ENCODE measurements at places on chromosomes 7 and 10.

- DNase-seq = no peak
Measured at GRCh38 chr7:105691082-105691679, 109.9 kb upstream of the EFCAB10 start.

DNA sequence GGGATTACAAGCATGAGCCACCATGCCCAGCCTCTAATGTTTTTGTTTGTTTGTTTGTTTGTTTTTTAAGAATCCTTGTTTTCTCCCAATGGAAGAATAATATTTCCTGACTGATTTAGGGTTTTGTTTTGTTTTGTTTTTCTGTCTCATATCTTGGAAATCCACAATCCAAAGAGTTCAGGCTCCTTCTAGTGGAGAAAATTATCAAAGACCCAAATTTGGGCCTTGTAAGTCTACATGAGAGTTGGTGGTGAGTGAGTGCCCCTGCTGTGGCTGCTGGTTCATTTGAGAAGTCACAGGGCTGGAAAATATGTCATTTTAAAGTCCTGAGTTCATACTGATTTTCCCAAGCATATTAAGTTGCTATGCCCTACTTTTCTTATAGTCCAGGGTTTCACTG lies 33.5 kb upstream of the KLHL7 start:
- DNase-seq = no peak

GRCh38 chr7:50595491-50596102 lies 30.4 kb upstream of the DDC start:
- DNase-seq = no peak

- DNase-seq = no peak
Measured at GRCh38 chr7:79137942-79138341, 315.5 kb downstream of the MAGI2 start.

DNA sequence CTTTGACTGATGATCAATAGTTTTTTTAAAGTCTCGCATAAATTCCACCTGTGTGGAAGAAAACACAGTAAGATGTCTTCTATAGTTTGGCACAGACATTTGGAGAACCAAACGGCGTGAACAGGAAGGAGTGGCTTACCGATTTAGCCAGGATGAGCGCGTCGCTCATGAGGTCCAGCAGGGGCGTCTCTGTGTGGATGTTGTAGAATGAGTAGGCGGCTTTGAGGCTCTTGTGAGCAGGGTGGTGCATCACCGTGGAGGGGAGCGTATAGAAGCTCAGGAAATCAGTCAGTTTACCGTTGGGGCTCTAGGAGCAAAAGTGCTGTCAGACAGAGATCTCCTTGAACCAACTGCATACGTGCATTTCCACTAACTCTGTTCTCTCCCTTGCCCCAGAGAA lies 15.5 kb downstream of the RPP38 start:
- DNase-seq = no peak

GRCh38 chr7:147990942-147991341 lies 599.6 kb upstream of the C7orf33 start:
- DNase-seq = no peak

DNA sequence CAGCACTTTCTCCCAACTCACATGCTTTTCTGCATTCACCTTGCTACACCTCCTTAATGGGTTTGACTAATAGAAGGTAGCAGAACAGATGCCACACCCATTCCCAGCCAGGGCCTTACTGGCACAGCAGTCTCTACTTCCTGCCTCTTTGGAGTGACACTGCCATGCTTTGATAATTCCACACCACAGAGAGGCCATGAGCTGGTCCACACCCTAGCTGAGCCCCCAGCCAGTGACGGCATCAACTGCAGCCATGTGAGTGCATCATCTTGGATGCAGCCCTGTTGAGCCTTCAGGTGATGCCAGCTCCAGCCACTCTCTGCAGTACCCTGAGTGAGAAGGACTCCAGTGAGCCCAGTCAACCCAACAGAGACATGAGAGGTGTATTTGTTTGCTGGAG lies 27.5 kb upstream of the EZH2 start:
- DNase-seq = no peak

GRCh38 chr7:110943701-110944345 lies 147.1 kb upstream of the LRRN3 start:
- DNase-seq = no peak

- no peak for DNase-seq
Measured at GRCh38 chr10:132716691-132717490, 69.1 kb downstream of the NKX6-2 start.

- DNase-seq = peak; percentile 20
Measured at GRCh38 chr7:4610768-4611467, 71.2 kb upstream of the FOXK1 start.

GRCh38 chr10:92693534-92693893 lies 3.8 kb downstream of the HHEX start:
- DNase-seq = no peak

GRCh38 chr10:107473225-107473624 lies 308.7 kb upstream of the SORCS1 start:
- DNase-seq = no peak

- no peak for DNase-seq
Measured at GRCh38 chr7:151796091-151796870, 80.6 kb downstream of the PRKAG2 start.

DNA sequence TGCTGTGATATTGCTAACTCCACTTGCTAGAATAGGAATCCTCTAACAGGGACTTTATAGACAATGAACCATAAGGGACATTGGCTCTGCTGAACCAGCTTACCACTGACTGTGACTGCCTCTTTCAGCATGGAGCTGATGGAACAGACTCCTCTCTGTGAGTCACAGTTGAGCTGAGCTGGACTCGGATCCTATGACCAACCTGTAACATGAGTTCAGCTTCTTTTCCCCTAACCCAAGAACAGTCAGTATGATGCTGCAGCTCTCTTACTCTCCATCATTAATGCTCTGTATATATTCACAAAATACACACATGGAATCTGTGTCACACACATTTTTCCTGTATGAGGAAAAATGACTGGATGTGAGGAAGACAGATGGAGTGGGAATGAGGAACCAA lies 177.9 kb upstream of the BET1 start:
- no peak for DNase-seq

DNA sequence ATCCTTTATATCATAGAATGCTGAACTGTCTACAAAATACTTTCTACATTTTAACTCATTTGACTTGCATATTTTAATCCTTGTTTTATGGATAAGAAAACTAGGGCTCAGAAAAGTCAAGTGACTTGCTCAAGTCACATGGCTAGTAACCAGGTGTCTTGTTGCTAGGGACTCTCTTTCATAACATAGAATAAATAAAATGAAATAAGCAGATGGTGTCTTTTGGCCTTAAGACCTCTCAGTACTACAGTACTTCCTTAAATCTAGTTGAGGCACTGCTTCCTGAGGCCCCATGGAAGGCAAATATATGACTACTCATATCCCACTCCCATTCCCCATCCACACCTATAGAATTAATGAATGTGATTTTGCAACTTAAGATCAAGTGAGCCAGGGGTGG lies 87.9 kb downstream of the CDK6 start:
- DNase-seq = no peak

All from activated CD4-positive, alpha-beta T cell treated with anti-CD3 and anti-CD28 coated beads for 1 hour (primary cell).